ENCODE measurements at places on chromosomes 1 and 21. TPM values are rescaled to one million over a fixed set of nuclear protein-coding genes. Genes with fewer than 3 reads are reported as not detected.

- no peak for DNase-seq
Observed at GRCh38 chr1:68401506-68401905, 48.2 kb downstream of the RPE65 start.

GRCh38 chr1:25902462-25902861 lies 3.8 kb downstream of the STMN1 start:
- DNase-seq = no peak

- no peak for DNase-seq
Observed at GRCh38 chr1:111825217-111825616, 69.5 kb downstream of the DDX20 start.

GRCh38 chr1:3283849-3284248 lies 170.6 kb upstream of the ARHGEF16 start:
- DNase-seq = no peak

GRCh38 chr1:6475381-6476133 lies 9.6 kb upstream of the TNFRSF25 start:
- no peak for DNase-seq

DNA sequence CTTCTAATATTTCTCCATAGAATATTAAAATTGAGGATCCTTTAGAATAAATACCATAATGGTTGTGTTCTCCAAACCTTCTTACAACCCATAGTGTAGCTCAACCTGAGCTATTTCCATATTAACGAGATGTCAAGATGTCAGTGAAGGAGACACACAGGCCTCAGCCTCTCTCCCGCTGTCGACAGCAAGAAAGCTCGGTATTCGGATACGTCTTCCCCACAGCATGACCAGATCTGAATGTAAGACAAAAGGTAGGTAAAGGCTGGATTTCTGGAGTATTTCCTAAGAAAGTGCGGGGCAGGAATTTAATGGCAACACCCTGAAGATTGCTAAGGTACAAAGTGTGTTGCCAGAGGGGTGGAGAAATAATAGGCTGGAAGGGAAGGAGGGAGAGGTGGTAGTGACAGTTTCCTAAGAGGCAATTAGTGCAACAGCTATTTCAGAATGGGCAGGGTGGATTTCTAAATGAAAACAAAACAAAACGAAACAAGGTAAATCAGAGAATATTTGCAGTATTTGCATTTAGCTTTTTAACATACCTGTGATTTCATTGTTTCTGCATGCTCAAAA lies 1.7 kb downstream of the ADSS2 start:
- no peak for DNase-seq

DNA sequence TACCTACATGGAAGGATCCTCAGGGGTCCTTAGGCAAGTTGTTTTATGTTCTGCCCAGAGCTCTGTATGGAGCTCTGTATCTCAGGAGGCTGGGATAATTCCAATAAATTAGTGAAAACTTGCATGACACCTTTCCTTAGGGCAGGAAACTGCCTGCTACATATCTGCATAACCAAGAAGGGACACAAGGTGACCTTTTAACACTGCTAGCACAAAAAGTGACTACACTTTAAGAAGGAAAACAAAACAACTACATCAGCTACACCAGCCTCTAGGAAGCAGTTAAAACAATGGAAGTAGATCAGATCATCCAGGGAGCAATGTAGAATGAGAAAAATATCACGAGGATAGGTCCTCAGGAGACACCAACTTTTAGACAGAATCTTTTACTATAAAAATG lies 93.9 kb downstream of the TNFSF18 start:
- DNase-seq = no peak

DNA sequence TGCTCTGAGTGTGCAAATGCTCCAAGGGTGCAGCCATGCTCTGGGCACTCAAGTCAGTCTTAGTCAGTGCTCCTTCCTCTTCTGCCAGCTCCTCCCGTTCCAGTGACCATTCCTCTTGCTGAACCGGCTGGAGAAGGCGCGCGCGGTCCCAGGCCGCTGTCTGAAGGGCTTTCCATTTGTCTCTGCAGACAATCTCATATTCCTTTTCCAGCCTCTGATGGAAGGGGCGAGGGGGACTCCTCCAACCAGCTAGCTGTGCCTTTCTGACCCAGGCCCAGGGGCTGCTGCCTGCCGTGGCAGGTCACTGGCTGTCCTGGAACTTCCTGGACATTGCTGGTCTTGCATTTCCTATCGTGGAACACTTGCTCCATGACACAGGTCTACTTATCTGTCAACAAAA lies 67.5 kb downstream of the RIPK4 start:
- DNase-seq = no peak

C1orf105 gene
- polyA plus RNA-seq = 142 TPM

FCRL5 gene
- 0.05 TPM for polyA plus RNA-seq

MUL1 gene
- polyA plus RNA-seq = 20.0 TPM

LRRC38 gene
- 42.3 TPM for polyA plus RNA-seq

EPHA10 gene
- polyA plus RNA-seq = not detected

NFASC gene
- 1.1 TPM for polyA plus RNA-seq

SPRR2G gene
- polyA plus RNA-seq = not detected

FAM151A gene
- 0.34 TPM for polyA plus RNA-seq

CD5L gene
- 0.06 TPM for polyA plus RNA-seq

PPFIA4 gene
- 62.1 TPM for polyA plus RNA-seq

BATF3 gene
- polyA plus RNA-seq = 1.3 TPM

CSMD2 gene
- polyA plus RNA-seq = 0.65 TPM
